Natural killer cell treated with Interleukin-12 subunit alpha and Interleukin-12 subunit beta and Interleukin-15 and Interleukin-18, amount 100 ng/mL, for 72 hours (primary cell): ENCODE measurements at places on chromosomes 3 and 15. TPM values are rescaled to one million over a fixed set of nuclear protein-coding genes. Genes with fewer than 3 reads are reported as not detected.

Gene TICRR
- 42.1 TPM for total RNA-seq

GRCh38 chr3:49880581-49881315 is 11.0 kb upstream of the CAMKV start:
- no peak for DNase-seq
- no peaks in the 10 kb centered on the region for H3K4me1 ChIP-seq
- no peak overlapping the region for H3K27ac ChIP-seq
- no peak overlapping the region for H3K4me3 ChIP-seq
- no peaks in the 10 kb centered on the region for H3K27me3 ChIP-seq

GRCh38 chr3:74059301-74059922 is 434.7 kb upstream of the PDZRN3 start:
- no peaks in the 10 kb centered on the region for H3K27me3 ChIP-seq
- DNase-seq, result no peak
- H3K36me3 ChIP-seq, result no peaks in the 10 kb centered on the region

- H3K27me3 ChIP-seq, result peaks cover 2% of the 10 kb centered on the region
- H3K36me3 ChIP-seq, result no peaks in the 10 kb centered on the region
- DNase-seq, result peak; percentile 51
- peaks cover 14% of the 10 kb centered on the region for H3K4me1 ChIP-seq
- H3K4me3 ChIP-seq, result peak overlapping the region; percentile 12
Observed at GRCh38 chr15:40333922-40334492, 6.7 kb downstream of the CCDC9B start.

Gene FSIP1
- 1.5 TPM for total RNA-seq

DNA sequence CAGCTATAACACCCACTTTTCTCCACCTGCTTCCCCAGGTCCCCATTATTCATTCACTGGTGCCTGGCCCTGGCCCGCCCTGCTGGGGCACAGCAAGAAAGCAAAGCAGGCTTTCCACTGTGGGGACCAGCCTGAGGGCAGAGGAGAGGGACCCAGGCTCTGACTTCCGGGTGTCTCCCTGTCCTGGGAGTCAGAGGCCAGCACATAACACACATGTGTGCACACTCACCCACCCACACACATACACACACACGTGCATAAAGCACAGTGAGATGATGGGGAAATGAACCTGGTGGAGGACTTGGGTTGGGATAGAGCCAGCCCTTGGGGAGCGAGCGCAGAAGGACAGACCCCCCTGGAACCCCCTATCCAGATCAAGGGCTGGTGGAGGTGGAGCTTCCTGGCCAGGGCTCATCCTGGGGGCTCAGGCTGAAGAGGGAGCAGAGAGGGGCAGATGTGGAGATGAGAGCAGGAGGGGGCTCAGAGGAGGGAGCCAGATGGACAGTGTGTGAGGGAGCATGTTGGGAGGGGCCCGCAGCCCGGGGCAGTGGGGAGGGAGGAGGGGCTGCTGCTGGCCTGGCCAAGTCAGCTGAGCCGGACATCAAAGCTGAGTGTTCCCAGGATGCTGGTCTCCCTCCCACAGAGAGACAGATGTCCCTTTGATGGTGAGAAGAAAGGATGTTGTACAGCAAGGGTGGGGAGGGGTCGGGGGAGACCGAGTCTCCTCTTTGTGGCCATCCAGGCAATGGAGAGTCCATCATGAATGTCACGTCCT is 78.2 kb downstream of the LINGO1 start:
- DNase-seq, result no peak
- no peak overlapping the region for H3K4me3 ChIP-seq
- H3K4me1 ChIP-seq, result no peaks in the 10 kb centered on the region
- H3K27ac ChIP-seq, result no peak overlapping the region

Gene GLDN
- total RNA-seq, result not detected

DNA sequence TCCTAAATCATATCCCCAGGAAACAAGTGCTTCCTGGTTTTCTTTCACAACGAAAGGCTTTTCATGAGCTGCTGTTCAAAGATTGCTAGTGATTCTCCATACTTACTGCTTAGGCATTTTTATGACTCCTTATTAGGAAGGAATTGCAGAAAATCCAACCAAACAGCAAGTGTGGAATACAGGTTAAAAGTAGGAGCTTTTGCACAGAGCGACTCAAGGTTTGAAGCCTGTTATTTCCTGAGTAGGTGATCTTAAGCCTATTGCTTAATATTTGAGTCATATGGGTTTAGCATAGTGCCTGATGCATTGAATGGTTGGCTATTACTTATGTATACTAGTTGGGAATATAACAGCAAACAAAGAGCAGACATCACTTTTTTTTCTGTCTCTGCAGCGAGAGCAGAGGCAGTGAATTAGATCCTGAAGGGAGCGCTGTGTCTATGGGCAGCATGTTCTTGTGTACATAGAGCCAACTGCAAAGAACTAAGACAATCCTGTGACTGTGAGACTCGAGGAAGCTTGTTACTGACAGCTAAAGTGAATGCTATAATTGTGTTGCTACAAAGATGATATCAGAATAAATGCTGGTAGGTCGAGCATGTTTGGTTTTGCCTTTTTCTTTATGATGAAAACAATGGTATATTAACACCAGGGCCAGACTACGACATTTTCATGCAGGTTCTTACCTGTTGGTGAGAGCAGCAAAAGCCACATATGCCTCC is 6.3 kb downstream of the TM4SF1 start:
- no peak overlapping the region for H3K27ac ChIP-seq
- peaks cover 6% of the 10 kb centered on the region for H3K4me1 ChIP-seq
- DNase-seq, result no peak
- no peak overlapping the region for H3K4me3 ChIP-seq
- no peaks in the 10 kb centered on the region for H3K36me3 ChIP-seq
- peaks cover 41% of the 10 kb centered on the region for H3K27me3 ChIP-seq

- no peak overlapping the region for H3K4me3 ChIP-seq
- DNase-seq, result no peak
- no peaks in the 10 kb centered on the region for H3K4me1 ChIP-seq
- no peaks in the 10 kb centered on the region for H3K36me3 ChIP-seq
Observed at GRCh38 chr3:184651904-184652303, 60.0 kb downstream of the MAGEF1 start.

Gene B3GNT5
- 0.36 TPM for total RNA-seq

GRCh38 chr3:128378631-128379347 is 87.9 kb downstream of the DNAJB8 start:
- H3K27ac ChIP-seq, result no peak overlapping the region
- DNase-seq, result no peak
- H3K27me3 ChIP-seq, result no peaks in the 10 kb centered on the region

Gene BCL2A1
- 40.0 TPM for total RNA-seq

GRCh38 chr15:90585863-90586262 is 56.1 kb downstream of the CRTC3 start:
- no peaks in the 10 kb centered on the region for H3K27me3 ChIP-seq
- no peak overlapping the region for H3K4me3 ChIP-seq
- no peak overlapping the region for H3K27ac ChIP-seq
- no peak for DNase-seq
- peaks cover 5% of the 10 kb centered on the region for H3K36me3 ChIP-seq
- peaks cover 31% of the 10 kb centered on the region for H3K4me1 ChIP-seq

Gene PTH1R
- not detected for total RNA-seq

- DNase-seq, result no peak
- no peaks in the 10 kb centered on the region for H3K4me1 ChIP-seq
- no peak overlapping the region for H3K4me3 ChIP-seq
Observed at GRCh38 chr15:96312641-96313335, 17.7 kb upstream of the NR2F2 start.

GRCh38 chr3:12780751-12781150 is 15.7 kb upstream of the CAND2 start:
- no peak for DNase-seq
- no peak overlapping the region for H3K4me3 ChIP-seq
- H3K27me3 ChIP-seq, result peaks cover 37% of the 10 kb centered on the region
- no peak overlapping the region for H3K27ac ChIP-seq

Gene SIDT1
- 34.5 TPM for total RNA-seq

- peaks cover 5% of the 10 kb centered on the region for H3K4me1 ChIP-seq
- no peak overlapping the region for H3K27ac ChIP-seq
- no peak overlapping the region for H3K4me3 ChIP-seq
- DNase-seq, result no peak
- no peaks in the 10 kb centered on the region for H3K36me3 ChIP-seq
Observed at GRCh38 chr3:72679540-72680198, 168.6 kb downstream of the SHQ1 start.

Gene CCR4
- total RNA-seq, result 40.9 TPM
